ENCODE measurements at places on chromosomes 12 and 14.

- no peak for DNase-seq
Measured at GRCh38 chr14:30840086-30840779, 34.1 kb upstream of the COCH start.

DNA sequence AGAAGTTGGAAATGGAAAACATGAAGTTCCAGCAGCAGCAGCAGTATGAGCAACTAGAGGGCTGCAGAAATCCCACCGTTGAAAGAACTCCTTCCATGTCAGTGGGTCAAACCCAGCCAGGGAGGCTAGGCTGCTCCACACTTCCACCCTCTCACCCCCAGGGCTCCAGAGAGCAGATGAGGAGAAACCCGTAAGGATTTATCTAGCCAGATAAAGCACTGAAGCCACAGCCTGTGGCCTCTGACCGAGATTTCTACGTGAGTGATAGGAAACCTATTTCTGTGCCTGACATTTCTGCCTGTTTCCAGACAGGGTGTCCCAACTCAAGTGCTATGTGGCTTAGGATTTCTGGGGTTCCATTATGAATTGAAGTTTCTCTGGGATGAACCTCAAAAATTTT is 100.0 kb upstream of the EEA1 start:
- DNase-seq, result no peak

- DNase-seq, result no peak
Measured at GRCh38 chr14:50045039-50045711, 71.2 kb downstream of the VCPKMT start.

DNA sequence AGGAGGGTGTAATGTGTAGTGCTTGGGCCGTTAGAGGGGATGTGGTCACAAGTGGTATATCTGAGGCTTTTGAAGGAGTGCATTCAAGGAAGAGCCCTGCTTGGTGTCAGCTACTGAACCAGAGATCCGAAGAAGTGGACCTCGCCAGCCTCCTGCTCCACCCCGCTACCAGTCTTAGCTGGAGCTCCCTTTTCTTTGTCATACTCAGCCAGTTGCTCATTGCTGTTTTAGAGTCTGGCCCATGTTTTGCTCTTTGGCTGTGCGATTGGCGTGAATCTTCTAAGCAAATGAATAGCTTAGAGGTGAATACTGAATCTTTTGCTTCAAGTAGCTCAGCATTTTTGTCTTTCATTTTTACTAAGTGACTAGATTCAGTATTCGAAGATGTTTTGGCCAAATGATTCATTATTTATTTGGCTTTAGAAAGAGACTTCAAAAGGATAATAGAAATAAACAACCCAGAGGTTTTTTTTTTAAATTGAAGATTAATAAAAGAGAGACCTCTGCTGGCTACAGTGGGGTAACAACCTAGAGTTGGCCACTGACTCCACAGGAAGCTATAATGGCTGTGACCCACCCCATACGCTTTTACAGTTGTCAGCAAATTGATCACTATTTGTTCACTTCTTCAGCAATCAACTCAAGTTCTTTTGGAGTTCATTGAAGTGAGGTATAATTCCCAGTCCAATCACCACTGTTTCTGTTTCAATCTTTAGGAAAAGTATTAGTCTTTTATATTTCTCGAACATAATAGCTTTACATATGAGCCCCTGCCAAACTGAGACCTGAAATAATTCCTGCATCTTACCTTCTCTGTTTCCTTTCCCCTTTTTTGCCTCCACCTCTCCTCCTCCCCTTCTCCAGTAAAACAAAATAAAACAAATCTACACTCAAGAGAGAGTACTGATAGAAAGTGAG is 19.9 kb downstream of the CDKN1B start:
- DNase-seq, result no peak

GRCh38 chr14:89146274-89146673 is 270.8 kb downstream of the FOXN3 start:
- DNase-seq, result no peak

DNA sequence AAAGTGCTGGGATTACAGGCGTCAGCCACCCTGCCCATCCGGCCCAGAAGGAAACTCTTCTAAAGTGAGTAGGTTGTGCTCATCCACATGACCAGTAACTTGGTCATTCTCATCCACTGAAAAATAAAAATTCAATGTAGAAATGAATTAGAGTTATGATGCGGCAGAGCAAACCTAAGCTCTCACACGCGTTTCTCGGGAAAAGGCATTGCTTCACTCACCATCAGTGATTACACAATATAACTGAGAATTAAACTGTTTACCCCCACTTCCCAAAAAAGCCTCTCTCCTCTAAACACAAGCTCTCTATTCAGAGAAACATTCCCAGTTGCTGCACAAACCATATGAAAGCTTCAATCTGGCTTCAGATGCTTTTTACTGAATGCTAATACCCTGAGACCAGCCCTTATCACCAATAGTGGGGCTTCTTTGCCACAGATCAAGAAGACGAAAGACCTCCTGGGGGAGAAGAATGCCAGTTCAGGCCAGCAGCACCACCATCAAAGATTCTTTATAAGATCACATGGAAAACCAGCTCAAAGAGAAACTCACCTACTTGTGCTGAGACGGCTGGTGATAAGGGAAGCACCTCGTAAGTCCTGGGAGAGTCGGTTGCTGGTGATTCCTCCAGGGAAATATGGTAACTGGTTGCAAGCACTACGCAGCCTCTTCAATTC is 121.5 kb upstream of the SFSWAP start:
- no peak for DNase-seq

Measured in right kidney (tissue), 9 donors.